ENCODE measurements at places on chromosomes 7 and 10.

GRCh38 chr10:43409385-43410109 lies 561 bp upstream of the HNRNPF start:
- no peak for DNase-seq

DNA sequence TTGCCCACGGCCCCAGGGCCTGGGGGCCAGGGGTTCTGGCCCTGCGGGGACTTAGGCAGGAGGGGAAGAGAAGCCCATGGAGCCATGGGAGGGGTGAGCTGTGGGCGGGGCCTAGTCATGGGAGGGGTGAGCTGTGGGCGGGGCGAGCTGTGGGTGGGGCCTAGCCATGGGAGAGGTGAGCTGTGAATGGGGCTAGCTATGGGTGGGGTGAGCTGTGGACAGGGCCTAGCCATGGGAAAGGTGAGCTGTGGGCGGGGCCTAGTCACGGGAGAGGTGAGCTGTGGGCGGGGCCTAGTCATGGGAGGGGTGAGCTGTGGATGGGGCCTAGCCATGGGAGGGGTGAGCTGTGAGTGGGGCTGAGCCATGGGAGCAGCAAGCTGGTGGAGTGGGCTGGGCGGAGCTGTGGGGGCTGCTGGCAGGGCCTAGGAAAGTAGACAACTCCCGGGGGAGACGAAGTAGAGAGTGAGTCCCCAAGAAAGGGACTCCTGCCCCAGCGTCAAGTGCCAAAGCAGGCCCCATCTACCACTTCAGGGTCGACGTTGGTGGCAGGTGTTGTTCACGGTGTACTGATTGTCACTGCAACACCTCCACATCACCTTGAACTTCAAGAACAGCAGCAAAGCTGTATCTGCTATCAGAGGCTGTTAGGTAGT lies 19.2 kb upstream of the TTYH3 start:
- DNase-seq = no peak

GRCh38 chr7:112192236-112193154 lies 13.7 kb downstream of the DOCK4 start:
- DNase-seq = no peak

- DNase-seq = no peak
Observed at GRCh38 chr7:20783700-20784387, 2.8 kb downstream of the SP8 start.

DNA sequence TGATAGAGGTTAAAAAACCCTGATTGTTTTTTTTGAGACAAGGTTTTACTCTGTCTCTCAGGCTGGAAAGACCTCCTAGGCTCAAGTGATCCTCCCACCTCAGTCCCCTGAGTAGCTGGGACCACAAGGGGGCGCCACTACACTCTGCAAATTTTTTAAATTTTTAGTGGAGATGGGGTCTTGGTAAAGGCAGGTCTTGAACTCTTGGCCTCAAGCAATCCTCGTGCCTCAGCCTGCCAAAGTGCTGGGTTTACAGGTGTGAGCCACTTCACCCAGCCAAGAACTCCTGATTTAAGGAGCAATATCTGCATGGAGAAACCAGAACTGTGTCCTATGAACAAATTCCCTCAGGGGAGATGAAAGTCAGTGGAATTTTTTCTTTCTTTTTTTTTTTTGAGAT lies 7.3 kb upstream of the KLHDC10 start:
- DNase-seq = peak; percentile 20

- no peak for DNase-seq
Observed at GRCh38 chr10:99913831-99914235, 95.9 kb downstream of the DNMBP start.

GRCh38 chr7:151310578-151310977 lies 31.0 kb upstream of the NUB1 start:
- peak; percentile 14 for DNase-seq

GRCh38 chr10:14102056-14102455 lies 228.7 kb downstream of the FRMD4A start:
- no peak for DNase-seq

DNA sequence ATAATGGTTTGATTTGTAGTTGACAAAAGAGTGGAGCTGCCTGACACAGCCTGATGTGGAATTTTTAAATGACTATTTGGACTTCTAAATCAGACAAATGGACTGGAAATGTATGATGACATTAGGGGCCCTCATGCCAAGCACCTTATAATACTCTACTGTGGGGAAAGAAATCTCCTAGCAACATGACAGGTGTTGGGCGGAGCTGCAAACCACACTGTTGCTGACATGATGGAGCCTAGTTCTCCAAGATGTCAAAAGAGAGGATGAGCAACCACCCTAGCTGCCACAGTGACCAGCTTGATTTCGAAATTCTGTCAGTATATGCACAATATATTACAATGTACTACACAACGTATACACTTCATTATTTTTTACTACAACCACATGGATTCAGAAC lies 65.8 kb downstream of the RHOBTB1 start:
- DNase-seq = no peak

DNA sequence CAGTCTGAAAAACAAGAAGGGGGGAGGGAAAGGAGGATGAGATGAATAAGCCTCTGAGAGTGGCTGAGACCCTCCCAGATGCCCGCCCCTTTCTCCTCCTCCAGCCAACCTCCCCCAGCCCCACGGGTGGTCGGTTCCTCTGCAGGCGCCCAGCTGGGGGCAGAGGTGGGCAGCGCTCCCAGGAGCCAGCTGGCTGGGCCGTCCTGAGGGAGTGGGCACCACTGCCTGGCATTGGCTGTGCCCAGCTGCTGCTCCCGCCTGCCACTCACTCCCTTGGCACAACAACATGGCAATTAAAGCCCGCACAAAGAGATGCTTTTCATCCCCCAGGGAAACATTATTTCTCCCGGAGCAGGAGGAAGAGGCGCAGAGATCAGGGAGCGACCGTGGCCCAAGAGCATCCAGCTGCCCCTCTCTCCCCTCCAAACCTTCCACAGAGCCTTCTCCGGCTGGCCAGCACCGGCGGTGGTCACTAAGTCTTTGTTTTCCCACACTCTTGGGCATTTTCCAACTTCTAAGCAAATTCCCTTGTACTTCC lies 107.2 kb downstream of the SPDYE5 start:
- DNase-seq = no peak

- DNase-seq = no peak
Observed at GRCh38 chr10:46527241-46527811, 29.1 kb downstream of the GPRIN2 start.

DNA sequence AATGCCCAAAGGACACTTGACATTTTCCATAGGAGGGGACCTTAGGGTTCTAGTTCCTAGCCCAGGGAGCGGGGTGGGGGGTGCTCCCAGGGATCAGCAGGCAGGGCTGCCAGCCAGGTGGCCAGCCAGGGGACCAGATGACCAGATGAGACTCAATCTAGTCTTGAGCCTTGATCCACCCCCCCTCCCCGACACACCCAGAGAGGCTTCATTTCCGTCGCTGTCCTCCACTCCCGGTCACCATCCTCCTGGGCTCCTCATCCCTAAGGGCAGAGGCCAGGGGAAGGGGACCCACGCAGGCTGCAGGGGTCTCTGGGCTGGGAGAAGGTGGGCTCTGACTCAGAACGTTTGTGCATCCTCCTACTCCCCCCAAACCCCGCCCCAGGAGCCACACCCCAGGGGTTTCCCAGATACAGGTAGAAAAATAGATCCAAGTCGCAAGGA lies 1.0 kb downstream of the STX1A start:
- no peak for DNase-seq

DNA sequence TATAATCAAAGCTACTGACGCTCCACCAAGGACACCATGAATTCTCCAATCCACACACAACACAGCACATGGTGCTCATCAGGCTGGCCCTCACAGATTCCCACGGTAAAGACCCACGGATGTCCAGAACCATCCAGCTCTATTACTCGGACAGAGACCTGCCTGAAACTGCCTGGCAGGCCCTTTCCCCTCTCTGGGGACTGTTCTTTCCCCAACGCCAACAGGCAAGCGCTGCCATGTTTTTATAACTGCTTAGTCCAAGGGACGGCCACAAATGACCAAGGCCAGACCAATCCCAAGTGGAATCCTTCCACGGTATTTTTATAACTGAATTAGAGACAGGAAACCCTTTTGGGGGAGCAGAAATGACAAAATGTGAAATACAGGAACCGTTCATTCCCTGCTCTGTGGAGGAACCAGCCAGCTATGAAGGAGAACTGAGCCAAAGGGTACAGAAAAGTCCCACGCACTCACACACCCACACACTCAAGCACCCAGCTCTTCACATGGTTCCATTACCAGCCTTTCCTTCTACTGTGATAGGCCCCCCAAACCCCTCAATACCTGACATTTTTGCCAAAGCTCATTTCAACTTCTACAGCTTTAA lies 4.1 kb downstream of the PIP4K2A start:
- DNase-seq = peak; percentile 14

DNA sequence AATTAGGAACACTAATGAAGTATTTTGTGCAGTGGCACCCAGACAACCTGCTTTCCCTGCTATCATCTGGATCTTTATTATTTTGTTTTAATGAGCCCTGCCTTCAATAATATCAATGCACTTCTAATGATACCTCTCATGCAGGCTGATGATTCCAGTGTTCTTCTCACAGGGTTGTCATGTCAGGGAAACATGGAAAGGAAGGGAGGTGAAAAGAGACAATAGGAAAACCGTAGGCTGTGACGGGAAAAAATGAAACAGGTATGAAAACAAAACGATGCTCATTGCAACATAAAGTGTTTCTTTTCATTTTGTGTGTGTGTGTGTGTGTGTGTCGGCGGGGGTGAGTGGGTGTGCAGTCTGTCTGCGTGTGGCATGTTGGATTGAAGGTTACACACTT lies 102.6 kb upstream of the CTBP2 start:
- DNase-seq = no peak
